HT1080 (cell line): ENCODE measurements at places on chromosomes 12 and 14. TPM values are rescaled to one million over a fixed set of nuclear protein-coding genes. Genes with fewer than 3 reads are reported as not detected.

The PLBD1 gene
- not detected in 2 replicates for total RNA-seq

The GALNT9 gene
- total RNA-seq, result 0.30 TPM in 1 of 2 replicates, not detected in the other

The RNASE3 gene
- total RNA-seq, result not detected in 2 replicates

The KRT2 gene
- not detected in 2 replicates for total RNA-seq

The KERA gene
- total RNA-seq, result not detected in 2 replicates

The SLC10A1 gene
- total RNA-seq, result not detected in 2 replicates

The KRT6C gene
- not detected in 2 replicates for total RNA-seq

The KRT78 gene
- total RNA-seq, result 0.13 TPM in 1 of 2 replicates, not detected in the other

The TMTC2 gene
- total RNA-seq, result 1.6 and 1.7 TPM in 2 replicates

The MVK gene
- total RNA-seq, result 52.5 and 62.2 TPM in 2 replicates

The PLEKHG7 gene
- not detected in 2 replicates for total RNA-seq

The SLC17A8 gene
- not detected in 2 replicates for total RNA-seq

The FSCB gene
- total RNA-seq, result not detected in 2 replicates

The MMP17 gene
- total RNA-seq, result 15.6 and 32.3 TPM in 2 replicates

The NR4A1 gene
- total RNA-seq, result 0.88 and 1.2 TPM in 2 replicates

The HOXC10 gene
- total RNA-seq, result 2.7 and 3.8 TPM in 2 replicates

The GPATCH2L gene
- total RNA-seq, result 30.4 and 38.1 TPM in 2 replicates

The EPYC gene
- total RNA-seq, result not detected in 2 replicates

The ACSM4 gene
- not detected in 2 replicates for total RNA-seq

The TPPP2 gene
- total RNA-seq, result not detected in 2 replicates
